Activated CD4-positive, alpha-beta memory T cell treated with anti-CD3 and anti-CD28 coated beads, Interleukin-2, amount 10 ng/mL, durations not matched to agents 7 days and 5 days (primary cell): ENCODE measurements at places on chromosomes 5 and 9. TPM values are rescaled to one million over a fixed set of nuclear protein-coding genes. Genes with fewer than 3 reads are reported as not detected.

GRCh38 chr5:152282331-152282730, 122.7 kb downstream of the NMUR2 start:
- DNase-seq, result no peak

DNA sequence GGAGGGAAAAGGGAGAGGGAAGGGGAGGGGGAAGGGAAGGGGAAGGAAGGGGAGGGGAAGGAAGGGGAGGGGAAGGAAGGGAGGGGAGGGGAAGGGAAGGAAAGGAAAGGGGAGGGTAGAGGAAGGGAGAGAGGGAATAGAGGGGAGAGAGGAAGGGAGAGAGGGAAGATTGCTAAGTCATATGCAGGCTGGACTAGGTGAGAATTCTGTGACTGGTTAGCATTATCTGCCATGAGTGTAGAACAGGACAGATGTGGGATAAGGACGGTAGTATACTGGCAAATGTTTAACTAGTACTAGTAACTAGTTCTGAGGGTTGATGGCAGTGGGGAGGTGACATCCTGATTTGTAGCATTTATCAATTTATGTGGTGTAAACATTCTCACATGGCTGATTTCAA, 203.5 kb upstream of the RAD23B start:
- no peak for DNase-seq

DNA sequence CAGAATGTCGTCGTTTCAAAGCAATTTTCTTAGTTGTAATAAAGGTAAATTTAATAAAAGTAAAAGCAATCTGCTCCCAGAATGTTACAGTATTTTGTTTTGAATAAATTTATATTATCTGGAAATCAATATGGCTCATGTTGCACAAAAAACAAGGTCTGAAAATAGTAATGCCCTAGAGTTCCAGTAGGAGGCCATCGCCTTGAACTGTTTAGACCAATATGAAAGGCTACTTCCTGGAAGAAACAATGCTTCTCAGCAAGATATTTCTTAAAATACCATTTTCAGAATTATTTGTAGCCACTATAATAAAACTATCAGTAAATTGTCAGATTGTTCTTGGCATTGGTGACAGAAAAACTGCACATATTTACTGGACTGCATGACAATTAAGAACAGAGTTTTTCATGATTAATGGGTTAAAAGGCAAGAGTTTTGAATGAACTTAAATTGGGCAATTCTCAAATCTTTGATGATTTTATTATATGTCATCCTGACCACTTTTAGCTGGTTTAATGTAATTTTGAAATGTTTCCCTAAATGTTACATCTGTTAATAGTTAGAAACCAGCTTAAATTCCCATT, 153.2 kb downstream of the COMMD10 start:
- DNase-seq, result no peak

Gene FGD3
- total RNA-seq, result 104 TPM

- DNase-seq, result no peak
These were observed 368 bp upstream of the CCDC180 start for GRCh38 chr9:97307091-97307490.

- no peak for DNase-seq
These were observed 110.5 kb downstream of the GAS1 start for GRCh38 chr9:86836797-86837196.

Gene ANXA2R
- 25.1 TPM for total RNA-seq

DNA sequence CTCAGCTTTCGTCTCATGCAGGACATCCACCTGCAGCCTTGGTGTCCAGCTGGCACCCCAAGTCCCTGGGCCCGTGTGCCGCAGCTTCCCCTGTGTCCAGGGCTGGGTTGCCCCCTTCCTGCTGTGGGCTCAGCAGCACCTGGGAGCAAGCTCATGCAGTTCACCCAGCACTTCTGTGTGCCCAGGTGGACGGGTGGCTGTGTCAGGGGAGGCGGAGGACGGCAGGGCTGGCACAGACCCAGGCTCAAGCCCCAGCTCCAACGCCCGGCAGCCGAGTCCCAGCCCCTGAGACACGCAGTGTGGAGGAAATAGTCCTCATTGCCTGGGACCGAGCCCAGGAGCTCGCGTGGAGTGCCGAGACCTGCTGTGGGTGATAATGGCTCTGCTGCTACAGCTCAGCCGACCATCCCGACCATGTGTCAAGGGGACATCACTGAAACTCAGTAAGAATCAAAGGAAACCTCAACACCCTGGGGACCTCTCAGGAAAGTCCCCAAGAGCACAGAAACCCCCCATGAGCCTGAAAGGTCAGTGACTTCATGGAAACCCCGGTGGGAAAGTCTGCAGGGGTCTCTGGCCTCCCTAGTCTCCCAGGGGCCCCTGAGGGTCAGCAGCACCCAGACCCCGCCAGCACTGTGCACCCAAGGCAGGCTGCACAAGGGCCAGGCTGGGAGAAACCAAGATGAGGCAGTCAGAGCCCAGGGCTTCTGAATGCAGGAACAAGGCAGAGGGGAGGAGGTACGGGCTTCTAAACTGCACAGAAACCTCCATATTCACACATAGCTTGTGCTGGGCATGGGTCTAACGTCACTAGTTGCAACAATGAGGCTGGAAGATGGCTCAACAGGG, 38.8 kb downstream of the LPCAT1 start:
- no peak for DNase-seq

Gene NMUR2
- not detected for total RNA-seq

Gene CCDC183
- total RNA-seq, result 0.96 TPM

GRCh38 chr5:174281855-174282254, 236.3 kb downstream of the NSG2 start:
- DNase-seq, result no peak

Gene PCDHA9
- total RNA-seq, result not detected

DNA sequence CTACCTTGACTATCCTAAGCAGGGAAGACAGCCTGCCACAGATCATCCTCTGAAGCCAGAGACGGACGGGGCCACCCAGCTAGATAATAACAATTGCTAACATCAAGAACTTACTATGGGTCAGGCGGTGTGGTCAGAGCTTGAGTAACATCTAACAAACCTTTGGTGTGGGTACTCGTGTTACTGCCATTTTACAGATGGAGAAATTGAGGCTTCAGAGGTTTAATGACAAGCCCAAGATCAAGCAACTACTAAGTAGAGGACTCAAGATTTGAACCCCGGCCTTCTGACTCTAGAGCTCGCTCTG, 16.7 kb upstream of the ARSI start:
- DNase-seq, result no peak

DNA sequence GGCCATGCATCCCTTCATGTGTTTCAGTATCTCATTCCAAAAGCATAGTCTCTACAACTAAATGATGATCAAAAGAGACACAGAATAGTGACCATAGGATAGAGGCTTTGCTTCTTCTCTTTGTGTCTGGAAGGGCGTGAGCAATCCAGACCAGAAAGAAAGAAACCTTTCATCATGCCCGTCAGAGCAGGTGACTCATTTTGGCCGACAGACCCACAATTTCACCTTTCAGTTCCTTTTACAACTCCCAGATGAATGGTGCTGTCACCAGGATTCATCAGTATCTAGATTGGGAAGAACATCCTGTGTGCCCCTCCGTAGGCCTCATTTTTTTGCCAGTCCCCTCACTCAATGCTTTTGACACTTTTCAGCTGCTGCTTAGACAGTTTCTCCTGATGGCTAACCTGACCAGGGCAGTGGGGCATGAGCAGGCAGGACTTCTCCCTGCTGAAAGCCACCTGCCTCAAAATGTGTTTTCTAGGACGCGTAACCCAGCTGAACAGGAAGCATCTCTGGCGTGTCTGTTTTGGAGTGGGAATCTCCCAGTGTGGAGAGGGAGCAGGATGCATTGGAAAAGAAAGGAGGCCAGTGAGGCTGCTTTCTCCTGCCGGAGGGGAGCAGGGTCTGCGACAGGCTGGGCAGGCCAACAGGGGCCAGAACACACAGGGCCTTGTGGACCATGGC, 21.2 kb downstream of the ABLIM3 start:
- no peak for DNase-seq

DNA sequence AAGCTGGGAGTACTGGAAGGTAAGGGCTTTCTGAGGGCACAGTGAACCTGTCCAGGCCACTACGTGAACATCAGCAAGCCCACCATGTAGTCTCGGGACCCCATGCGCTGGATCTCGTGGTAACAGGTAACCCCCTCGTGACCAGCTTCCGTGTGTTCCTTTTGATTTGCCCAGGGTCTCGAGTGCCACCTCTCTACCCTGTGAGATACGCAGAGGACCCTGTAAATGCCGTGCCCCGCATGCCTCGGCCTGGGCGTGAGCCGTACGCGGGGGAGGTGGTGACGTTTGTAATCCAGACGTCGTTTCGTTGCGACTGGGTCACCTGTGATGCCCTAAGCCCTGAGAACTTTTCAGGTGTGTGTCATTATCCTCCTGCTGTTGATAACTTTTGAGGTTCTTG, 45.5 kb downstream of the TENT4A start:
- DNase-seq, result no peak

DNA sequence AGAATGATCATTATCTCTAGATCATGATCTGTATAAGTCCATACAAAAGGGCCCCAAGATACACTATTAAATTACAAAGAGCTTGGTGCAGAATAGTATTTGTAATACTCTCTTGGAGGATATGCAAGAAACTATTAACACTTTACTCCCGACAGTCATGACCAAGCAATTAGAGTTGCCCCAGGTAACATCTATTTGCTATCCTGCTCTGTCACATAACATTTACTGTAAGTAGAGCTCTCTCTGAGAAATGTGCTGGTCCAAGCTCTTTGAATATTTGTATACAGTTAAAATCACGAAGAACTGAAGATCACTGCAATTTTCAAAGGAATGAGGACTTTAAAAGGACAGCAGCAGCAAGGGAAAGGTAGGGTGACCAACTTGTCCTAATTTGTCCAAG, 553.7 kb downstream of the RAB3C start:
- DNase-seq, result no peak

GRCh38 chr5:179858241-179858585, 404 bp downstream of the MRNIP start:
- DNase-seq, result peak; percentile 51

- no peak for DNase-seq
These were observed 557.9 kb upstream of the GRAMD2B start for GRCh38 chr5:125865166-125865815.

GRCh38 chr9:134349936-134350335, 23.7 kb downstream of the RXRA start:
- no peak for DNase-seq

- no peak for DNase-seq
These were observed 517.5 kb downstream of the EFNA5 start for GRCh38 chr5:107153283-107153682.

Gene OR1Q1
- not detected for total RNA-seq

- peak; percentile 93 for DNase-seq
These were observed 2.2 kb downstream of the AKNA start for GRCh38 chr9:114385397-114386181.

Gene FOXD4
- 0.13 TPM for total RNA-seq

- DNase-seq, result no peak
These were observed 191.6 kb downstream of the TRIM36 start for GRCh38 chr5:114977979-114978573.

Gene IFNE
- total RNA-seq, result not detected

Gene PCDHA7
- total RNA-seq, result not detected

Gene CNTNAP3B
- not detected for total RNA-seq
